Right lobe of liver (tissue), 6 donors: ENCODE measurements at places on chromosomes 2 and 18.

- no peak for DNase-seq
Observed at GRCh38 chr2:61359058-61359457, 111.8 kb downstream of the USP34 start.

DNA sequence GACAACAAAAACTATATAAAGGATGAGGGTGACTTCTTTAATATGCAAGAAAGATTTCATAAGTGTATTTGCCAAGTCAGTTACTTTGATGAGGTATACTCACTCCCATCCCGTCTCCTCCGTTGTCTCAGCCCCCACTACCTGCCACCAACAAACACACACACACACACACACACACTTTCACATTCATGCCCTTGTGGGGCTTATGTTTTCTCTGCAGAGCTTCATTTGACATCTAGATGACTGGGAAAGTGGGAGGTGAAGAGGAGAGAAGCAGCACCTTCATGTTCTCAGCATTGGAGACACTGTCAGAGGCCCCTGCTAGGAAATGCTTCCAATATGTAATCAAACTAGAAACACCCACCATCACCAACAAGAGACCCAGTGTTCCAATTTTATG, 22.5 kb upstream of the TXNDC2 start:
- no peak for DNase-seq

DNA sequence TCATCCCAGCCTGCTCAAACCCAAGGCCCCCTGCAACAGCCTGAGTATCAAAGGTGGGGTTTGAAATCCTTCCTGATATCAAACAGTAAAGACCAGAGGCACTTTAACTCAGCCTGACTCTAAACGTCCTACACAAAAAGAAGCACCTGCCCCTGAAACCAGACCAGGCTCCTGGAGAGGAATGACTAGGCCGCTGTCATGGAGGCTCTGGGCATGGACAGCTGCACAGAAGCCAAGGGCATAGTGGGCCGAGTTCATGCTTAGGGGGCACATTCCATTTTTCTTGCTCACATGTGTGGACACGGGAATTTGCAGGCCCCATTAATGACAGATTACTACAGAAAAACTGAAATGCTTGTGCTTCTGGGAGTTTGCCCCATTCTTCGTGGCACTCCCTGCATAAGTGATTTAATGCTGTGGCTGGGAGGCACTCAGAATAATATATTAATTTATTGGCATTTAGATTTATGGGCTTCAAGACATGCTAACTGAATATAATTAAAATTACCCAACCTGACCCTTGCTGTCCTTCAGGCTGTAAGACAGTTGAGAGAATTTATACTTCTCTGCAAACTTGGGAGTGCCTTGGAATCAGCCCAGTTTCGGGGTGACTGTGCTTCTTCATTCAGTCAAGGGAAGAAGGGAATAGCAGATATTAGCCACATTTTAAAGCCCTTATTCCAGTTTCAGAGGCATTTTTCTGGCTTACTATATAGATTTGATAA, 105.5 kb downstream of the GYPC start:
- no peak for DNase-seq

DNA sequence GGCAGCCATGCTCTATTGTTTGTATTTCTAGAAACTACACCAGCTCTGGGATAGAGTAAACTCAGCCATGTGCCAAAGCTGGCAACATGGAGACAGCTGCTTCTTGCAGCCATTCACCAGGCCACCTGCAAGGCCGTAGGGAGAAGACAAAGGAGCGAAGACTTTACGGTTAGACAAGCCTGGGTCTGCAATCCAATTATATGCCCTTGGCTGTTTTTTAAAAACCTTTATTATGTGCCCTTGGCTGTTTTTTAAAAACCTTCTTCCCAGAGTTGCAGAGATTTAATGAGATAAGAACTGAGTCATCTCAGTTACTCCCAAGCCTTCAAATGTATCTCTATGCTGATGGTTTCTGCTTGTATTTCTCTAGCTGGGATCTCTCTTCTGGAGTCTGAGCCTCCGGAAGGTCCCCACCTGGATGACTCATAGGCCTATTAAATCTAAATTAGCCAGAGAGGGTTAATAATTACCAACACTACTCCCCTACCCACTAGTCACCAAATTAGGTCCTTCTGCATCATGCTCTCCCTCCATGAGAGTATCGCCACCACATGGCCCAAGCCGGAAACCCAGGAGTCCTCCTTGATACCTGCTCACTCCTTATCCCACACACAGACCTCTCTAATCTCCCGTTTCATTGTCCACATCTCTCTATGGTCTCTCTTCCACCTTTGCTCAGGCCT, 17.5 kb upstream of the DPP4 start:
- no peak for DNase-seq

DNA sequence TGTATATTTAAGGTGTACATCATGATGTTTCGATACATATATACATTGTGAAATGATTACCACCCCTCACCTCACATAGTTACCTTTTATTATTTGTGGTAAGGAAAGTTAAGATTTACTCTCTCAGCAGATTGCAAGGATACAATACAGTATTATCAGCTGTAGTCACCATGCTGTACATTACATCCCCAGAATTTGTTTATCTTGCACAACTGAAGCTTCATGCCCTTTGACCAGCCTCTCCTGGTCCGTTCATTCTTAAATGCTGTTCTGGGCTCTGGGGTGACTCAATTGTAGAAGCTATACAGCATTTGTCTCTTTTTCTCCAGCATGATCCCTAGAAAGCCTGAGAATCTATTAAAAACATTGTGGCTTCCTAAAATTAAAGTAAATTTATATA, 90.8 kb downstream of the PTPRM start:
- no peak for DNase-seq

GRCh38 chr2:96396602-96397001, 61.0 kb downstream of the NCAPH start:
- DNase-seq, result no peak

GRCh38 chr18:73714466-73714865, 433.2 kb downstream of the FBXO15 start:
- DNase-seq, result no peak

GRCh38 chr2:115036818-115037217, 594.4 kb downstream of the DPP10 start:
- DNase-seq, result no peak

- no peak for DNase-seq
Observed at GRCh38 chr18:9943311-9943710, 29.5 kb downstream of the VAPA start.

- no peak for DNase-seq
Observed at GRCh38 chr18:12828116-12829051, 55.7 kb downstream of the PTPN2 start.

- no peak for DNase-seq
Observed at GRCh38 chr2:235674146-235674545, 180.3 kb downstream of the AGAP1 start.

- no peak for DNase-seq
Observed at GRCh38 chr2:101327863-101328394, 19.4 kb upstream of the RNF149 start.

GRCh38 chr18:74609535-74609934, 11.9 kb downstream of the ZNF407 start:
- no peak for DNase-seq

GRCh38 chr18:21820033-21820810, 79.6 kb downstream of the MIB1 start:
- DNase-seq, result no peak

DNA sequence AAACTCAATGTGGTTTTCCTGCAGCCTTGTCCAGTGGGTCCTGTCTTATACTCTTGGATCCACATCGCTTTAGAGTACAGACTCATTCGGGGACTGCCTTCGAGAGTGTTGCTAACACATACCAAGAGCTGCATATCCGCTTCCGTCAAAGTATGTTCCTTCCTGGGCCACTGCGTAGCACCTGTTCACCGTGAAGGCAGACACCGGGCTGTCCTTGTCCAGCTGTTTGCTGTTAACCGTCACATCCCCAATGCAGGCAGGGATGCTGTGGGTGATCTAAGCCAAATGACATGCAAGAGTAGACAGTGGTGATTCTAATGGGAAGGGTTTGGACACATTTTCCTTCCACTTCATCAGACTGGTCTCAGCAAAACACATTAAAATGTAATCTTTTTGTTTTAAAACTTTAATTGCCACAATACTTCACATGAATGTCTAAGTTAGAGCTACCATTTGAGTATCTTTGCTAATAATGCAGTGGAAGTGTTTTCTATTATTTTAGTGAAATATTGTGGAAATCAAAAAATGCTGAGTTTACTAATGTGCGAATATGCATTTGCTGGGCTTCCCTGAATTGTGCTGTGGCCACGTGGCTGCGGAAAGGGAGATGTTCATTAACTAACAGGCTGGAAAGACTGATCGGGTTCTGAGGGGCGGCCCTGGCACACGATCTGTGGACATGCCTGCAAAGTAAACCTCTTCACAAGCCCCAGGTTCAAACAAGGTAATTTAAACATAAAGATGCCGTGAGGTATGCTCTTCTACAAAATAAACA, 169.1 kb downstream of the LAMA1 start:
- DNase-seq, result no peak

GRCh38 chr2:46966576-46966975, 51.0 kb upstream of the MCFD2 start:
- no peak for DNase-seq

GRCh38 chr2:238518172-238518820, 91.6 kb downstream of the ASB1 start:
- DNase-seq, result no peak

GRCh38 chr2:231284296-231284695, 85.9 kb downstream of the ARMC9 start:
- no peak for DNase-seq

GRCh38 chr2:602571-603359, 74.4 kb downstream of the TMEM18 start:
- DNase-seq, result no peak

DNA sequence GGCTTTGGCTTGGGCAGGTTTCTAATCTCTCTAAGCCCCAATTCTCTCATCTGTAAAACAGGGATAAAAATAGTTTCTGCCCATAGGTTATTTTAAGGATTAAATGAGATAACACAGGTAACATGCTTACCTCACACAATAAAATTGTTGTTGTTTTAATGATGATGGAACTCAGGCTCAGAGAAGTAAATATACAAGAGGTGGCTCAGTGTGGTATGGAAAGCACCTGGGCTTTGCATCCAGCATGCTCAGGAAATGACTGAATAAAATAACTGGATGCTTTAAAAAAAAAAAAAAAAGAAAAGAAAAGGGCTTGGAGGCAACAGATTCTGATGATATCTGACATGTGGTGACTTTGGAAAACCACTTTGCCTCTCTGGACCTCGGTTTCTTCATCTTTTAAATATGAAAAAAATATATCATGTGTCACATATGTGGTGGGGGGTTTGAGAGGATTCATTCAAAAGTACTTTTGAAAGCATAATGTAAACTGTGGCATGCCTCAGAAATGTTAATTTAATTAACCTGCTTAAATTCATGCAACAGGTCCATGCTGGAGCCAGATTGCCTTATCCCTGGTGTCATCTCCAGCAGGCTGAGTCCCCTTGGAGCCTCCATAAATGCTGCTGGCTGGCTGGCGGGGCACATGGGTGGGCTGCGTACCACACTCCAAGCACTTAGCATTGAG, 112.8 kb upstream of the CDC42EP3 start:
- DNase-seq, result no peak

- no peak for DNase-seq
Observed at GRCh38 chr2:35963357-35963756, 392.2 kb upstream of the CRIM1 start.

DNA sequence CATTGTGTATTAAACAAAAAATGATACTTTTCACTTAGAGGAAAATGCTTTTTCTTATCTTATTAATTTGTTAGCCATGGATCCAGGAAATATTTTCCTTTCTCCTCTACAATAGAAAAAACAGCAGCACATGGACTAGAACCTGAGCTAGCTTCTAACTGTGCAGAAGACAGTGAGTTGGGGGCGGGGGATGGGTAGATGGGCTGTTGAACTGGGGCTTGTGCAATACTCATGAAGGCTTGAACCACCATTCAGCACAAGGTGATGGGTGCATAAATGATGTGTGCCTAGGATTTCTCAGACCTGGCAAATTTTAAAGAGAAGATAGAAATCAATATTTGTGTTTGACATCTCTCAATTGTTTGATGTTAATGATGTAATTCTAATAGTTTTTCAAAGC, 42.0 kb downstream of the COL5A2 start:
- no peak for DNase-seq

DNA sequence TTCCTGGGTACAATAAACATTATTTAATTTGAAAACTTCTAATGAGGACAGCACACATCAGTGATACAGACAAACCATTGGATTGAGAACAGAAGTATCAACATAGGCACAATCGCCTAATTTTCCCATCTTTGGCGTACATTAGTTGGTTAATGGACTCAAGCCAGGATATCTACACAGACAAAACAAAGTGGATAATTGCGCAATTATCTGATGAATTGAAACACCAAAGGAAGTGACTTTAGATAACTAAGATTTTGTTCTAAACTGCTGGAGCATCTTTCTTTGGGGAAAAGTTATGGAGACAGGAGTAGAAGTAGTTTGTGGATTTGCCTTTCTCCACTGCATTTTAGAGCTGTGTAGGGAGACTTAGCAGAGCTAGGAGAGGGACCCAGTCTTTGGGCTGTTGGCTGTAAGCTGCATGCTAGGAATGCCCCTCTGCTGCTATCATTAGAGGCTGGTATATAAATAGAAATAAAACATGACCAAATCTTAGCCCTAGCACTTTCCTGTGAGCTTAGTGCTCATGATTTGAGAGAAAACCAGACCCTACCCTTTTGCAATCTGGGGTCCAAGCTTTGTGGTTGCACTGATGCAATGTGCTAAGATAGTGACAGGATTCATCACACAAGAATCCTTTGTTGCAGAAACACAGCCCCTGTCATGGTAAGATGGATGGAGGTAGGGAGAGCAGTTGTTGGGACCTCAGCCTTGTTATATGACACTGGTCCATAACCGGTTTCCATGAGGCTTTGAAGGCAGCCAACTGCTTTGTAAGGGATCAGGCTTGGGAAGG, 264.5 kb upstream of the PIK3C3 start:
- no peak for DNase-seq

DNA sequence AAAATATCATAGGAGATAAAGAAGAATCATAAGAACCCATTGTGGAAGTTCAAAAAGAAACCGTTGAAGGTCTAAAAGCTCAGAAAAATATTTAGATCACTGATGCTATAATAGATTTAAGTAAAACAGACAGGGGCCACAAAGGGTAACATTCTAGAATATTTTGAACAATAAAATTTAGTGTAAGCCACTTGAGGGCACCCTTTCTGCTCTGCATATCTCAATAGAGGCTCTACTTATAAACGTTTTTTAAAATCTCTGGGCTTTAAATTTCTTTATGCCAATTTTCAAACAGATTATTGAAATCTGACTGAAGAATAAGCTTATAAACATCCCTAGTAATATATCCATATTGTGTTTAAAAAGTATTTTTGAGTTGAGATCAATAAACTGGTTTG, 57.6 kb upstream of the IL1RL1 start:
- no peak for DNase-seq

- no peak for DNase-seq
Observed at GRCh38 chr2:48587560-48587959, 30.1 kb upstream of the GTF2A1L start.
